ENCODE measurements at places on chromosomes 16 and 17.

DNA sequence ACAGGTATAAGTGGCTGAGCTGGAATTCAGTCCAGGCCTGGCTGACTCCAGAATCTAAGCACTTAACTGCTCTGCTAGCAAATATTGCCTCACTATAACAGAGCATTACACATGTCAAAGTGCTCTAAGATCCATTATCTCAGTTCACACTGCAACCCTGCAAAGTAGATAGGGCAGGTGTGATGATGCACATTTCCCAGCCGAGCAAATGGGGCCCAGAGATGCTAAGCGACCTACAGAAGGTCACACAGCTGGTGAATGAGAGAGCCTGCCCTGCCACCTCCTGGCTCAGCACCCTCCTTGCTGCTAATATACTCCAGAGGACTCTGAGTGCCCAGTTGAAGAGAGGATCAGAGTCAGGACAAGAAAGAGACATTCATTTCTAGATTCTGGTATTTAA lies 73.6 kb upstream of the CCL1 start:
- DNase-seq: no peak

DNA sequence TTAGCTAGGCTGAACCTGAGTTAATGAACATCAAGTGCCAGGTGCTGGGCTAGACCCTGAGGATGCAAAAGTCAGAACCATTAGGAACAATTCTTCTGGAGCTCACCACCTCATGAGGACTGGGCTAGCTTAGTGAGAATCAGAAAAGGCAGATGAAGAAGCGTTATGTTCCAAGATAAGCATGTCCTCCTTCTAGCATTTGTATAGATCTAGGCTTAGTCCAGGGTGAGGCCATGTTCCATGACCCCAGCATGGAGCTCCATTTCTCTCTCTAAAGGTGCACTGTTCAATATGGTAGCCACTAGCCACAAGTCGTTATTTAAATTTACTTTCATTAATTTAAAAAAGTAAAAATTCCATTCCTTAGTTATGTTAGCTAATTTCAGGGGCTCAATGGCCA lies 365.3 kb upstream of the CCL2 start:
- no peak for DNase-seq

GRCh38 chr16:58678716-58679115 lies 5.9 kb downstream of the SLC38A7 start:
- DNase-seq: no peak

GRCh38 chr17:74458835-74459234 lies 7.6 kb upstream of the CD300A start:
- DNase-seq: no peak
